Endodermal cell (in vitro differentiated cells): ENCODE measurements at places on chromosomes 4 and X.

- peak; percentile 64 for DNase-seq
- H3K36me3 ChIP-seq: no peaks in the 10 kb centered on the region
- H3K4me1 ChIP-seq: no peaks in the 10 kb centered on the region
- no peak overlapping the region for H3K4me3 ChIP-seq
- no peak overlapping the region for H3K27ac ChIP-seq
Observed at GRCh38 chrX:78708262-78708661, 39.3 kb upstream of the LPAR4 start.

- H3K27me3 ChIP-seq: no peaks in the 10 kb centered on the region
- no peaks in the 10 kb centered on the region for H3K4me1 ChIP-seq
- H3K36me3 ChIP-seq: no peaks in the 10 kb centered on the region
- DNase-seq: no peak
Observed at GRCh38 chr4:70600977-70601376, 8.9 kb downstream of the AMBN start.

- H3K4me1 ChIP-seq: peaks cover 5% of the 10 kb centered on the region
- no peak overlapping the region for H3K27ac ChIP-seq
- peaks cover 100% of the 10 kb centered on the region for H3K27me3 ChIP-seq
- H3K4me3 ChIP-seq: peak overlapping the region; percentile 56
Observed at GRCh38 chr4:80202190-80202711, 4.9 kb downstream of the PRDM8 start.

DNA sequence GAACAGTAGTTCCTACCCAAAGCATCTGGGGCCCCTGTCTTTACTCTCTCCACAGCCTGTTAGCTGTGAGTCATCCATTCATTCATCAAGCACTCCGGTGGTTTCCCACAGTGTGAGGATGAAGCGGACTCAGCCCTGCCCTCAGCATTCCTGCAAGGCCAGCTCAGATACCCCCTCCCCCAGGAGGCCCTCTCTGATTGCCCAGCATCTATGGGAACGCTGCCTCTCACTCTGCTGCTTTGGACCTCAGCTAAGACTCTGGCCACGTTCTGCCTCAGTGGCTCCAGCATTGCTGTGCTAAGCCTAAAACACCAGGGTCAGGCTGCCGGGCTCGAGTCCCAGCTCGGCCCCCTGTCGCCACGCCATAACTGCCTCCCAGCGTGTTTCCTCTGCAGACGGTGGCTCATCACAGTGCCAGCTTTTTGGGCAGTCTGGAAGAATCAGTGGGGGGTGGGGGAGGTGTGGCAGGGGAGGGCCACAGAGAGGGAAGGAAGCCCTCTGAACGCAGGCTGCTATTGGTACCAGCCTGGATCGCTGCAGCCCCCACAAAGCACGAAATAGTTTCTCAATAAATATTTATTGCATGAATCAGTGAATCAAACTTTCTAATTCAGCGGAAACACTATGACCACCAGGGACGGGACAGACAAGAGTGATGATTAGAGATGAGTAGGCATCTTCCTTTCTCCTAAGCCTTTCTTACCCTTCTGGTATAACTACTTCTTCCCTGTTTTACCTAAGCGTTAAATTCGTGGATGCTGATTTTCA, 74.4 kb downstream of the SORCS2 start:
- H3K4me1 ChIP-seq: no peaks in the 10 kb centered on the region
- peak; percentile 89 for DNase-seq

GRCh38 chr4:173019664-173020063, 148.9 kb upstream of the GALNT7 start:
- H3K36me3 ChIP-seq: no peaks in the 10 kb centered on the region
- no peak for DNase-seq
- H3K4me1 ChIP-seq: peaks cover under 1% of the 10 kb centered on the region
- no peak overlapping the region for H3K27ac ChIP-seq
- H3K4me3 ChIP-seq: no peak overlapping the region

GRCh38 chrX:145524931-145525330, 277.6 kb downstream of the SPANXN1 start:
- no peak overlapping the region for H3K27ac ChIP-seq
- H3K36me3 ChIP-seq: no peaks in the 10 kb centered on the region
- H3K4me3 ChIP-seq: no peak overlapping the region
- DNase-seq: no peak

DNA sequence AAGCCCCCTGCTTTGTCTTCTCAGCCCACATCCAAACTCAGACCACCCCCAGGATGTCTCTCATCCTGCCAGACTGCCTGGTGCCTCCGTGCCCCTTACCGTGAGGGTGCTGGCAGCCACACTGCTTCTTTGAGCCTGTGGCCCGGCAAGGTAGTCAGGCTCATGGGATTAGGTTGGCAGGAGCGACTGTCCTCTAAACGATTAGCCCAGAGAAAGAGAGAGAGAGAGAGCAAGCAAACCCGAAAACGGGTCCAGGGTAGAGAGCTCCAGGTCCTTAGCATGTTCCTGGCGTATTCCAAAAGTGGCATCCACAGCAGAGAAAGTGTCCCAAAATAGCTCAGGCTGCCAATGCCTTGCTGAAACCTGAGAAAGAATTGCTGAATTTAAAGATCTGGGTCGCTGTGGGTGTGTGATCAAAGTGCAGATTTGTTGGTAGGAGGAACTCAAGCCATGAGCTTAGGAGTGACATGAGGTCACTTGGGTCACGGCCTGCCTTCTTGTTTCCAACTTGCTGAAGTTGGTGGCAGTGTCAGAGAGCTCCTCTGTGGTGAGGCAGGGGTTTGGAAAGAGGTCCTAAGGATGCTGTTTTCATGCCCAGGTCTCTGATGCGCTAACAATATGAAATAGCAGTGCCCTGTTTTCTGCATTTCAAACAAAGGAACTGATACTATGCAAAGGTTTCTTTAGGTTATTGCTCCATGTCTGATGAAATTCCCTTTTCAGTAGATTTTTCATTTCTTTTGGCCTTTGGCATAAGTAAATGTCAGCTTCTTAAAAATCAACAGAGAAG, 81.6 kb downstream of the RTL9 start:
- H3K27me3 ChIP-seq: no peaks in the 10 kb centered on the region
- no peak for DNase-seq
- H3K36me3 ChIP-seq: no peaks in the 10 kb centered on the region
- no peaks in the 10 kb centered on the region for H3K4me1 ChIP-seq
- no peak overlapping the region for H3K27ac ChIP-seq

- H3K27ac ChIP-seq: no peak overlapping the region
- DNase-seq: no peak
- H3K4me3 ChIP-seq: no peak overlapping the region
- no peaks in the 10 kb centered on the region for H3K27me3 ChIP-seq
- H3K36me3 ChIP-seq: no peaks in the 10 kb centered on the region
Observed at GRCh38 chr4:120403296-120403695, 336.6 kb upstream of the MAD2L1 start.
